ENCODE measurements at places on chromosomes 7 and 10.

DNA sequence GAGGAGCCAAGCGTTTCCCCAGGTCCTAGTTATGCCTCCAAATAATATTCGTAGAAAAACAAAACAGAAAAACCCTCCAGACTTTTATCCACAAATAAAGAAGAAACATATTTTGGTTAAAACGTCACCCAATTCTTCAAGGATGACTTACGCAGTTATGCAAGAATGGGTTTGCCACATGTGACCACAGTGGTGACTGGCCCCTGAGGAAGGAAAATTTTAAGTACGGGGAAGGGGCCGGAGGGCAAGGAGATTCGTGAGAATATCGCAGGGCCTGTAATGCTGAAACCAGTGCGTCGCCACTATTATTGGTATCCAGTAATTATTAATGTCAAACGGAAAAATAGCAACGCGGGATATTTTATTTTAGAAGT, 537 bp upstream of the MRPS24 start:
- no peak for DNase-seq

DNA sequence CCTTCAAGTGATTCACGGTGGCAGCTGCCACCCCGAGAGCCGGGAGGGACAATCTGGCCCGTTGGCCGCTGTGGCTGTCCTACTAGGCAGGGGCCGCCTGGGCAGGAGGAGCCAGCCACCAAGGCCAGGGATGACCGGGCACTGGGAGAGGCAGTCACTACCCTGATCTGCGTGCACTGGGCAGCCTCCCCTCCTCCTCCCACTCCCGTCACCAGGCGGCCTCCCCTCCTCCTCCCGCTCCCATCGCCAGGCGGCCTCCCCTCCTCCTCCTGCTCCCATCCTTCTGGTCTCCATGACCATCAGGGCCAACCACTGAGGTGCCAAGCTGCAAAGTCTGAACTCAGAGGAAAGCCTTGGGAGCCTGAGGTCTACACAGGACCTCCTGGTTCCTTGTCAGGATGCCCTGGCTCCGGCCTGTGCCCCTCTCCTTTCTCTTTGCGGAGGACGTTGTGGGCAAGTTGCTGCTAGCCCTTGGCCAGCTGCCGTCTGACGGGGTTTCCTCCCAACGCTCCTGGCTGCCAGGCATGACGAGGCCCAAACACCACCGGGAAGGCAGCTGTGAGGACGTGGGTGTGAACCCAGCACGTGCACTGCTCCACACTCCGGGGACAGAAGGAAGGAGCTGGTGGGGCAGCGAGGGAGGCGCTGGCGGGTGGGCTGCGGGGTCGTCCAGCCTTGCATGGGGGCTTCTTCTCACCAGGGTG, 131.1 kb downstream of the WDR37 start:
- no peak for DNase-seq

- DNase-seq, result no peak
Measured at GRCh38 chr7:2359610-2360009, 5.0 kb downstream of the EIF3B start.

DNA sequence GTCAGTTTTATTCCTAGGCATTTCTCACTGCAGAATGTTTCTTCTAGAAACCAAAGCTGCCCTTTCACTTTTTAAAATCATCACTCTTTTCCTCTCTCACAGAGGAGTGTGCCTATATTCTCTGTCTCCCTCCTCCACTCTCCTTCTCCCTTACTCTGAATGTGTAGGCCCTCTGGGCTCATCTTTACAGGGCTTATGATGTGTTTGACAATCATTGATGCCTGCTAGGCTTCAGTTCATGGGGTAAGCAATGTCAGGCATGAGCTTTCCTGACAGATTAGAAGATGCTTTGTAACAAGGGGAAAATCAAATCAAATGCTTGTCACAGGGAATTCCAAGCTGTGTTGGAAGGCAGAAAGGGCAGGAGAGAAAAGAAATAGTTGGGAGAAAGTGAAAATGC, 742.9 kb downstream of the SORCS3 start:
- no peak for DNase-seq

DNA sequence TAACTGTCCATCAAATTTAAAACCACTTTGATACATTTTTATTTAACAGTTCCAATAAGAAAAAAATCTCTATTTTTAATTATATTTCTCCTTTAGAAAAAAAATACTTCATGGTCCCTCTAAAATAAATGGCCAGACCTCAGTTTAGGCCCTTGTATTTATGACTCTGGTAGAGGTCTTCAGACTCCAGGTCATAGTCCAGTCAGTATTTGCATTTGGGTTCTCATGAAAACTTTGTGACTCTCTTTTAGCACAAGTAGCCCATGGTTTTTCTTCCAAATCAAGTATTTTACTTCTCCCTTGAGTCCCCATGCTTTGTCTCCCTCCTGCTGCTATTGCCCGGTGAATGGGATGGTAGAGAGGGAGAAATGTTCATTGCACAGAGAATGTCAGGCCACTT, 5.5 kb upstream of the SEMA4G start:
- DNase-seq, result no peak

DNA sequence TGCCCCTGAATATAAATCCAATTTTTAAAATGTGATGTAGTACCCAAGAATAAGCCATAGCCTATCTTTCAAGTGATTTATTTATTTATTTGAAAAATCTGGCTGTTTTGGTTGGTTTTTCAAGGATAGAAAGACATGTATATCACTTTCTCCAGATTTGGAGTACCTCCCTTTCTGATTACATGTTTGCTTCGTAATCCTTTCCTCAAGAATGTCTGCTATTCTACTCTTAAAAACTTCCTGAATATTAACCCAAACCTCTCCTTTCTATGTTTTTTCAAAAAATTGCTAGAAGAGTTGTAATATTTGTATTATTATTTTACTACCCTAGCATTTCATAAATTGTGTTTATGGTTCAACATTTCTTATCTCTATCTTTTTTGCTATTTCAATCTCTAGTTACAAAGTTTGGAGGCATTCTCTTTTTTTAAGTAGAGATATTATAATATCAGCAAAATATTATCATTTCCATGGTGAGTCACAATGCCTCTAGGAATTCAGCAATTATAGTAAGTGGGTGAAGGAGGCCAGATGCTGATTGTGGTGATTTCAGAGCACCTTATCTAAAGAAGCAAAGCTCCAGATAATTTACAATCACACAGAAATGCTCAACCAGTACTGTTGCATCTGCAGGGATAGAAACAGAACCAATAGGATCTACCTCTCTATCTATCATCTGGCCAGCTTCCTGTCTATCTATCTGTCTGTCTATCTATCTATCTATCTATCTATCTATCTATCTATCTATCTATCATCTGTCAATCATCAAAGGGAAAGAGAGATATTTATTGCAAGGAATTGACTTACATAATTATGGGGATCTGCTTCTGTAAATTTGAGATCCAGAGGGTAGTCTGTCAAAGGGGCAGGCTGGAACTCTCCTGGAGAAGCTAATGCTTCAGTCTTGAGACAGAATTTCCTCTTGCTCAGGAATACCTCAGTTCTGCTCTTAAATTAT, 412.5 kb upstream of the SEMA3C start:
- no peak for DNase-seq

GRCh38 chr7:71636329-71636728, 504.4 kb downstream of the GALNT17 start:
- no peak for DNase-seq

DNA sequence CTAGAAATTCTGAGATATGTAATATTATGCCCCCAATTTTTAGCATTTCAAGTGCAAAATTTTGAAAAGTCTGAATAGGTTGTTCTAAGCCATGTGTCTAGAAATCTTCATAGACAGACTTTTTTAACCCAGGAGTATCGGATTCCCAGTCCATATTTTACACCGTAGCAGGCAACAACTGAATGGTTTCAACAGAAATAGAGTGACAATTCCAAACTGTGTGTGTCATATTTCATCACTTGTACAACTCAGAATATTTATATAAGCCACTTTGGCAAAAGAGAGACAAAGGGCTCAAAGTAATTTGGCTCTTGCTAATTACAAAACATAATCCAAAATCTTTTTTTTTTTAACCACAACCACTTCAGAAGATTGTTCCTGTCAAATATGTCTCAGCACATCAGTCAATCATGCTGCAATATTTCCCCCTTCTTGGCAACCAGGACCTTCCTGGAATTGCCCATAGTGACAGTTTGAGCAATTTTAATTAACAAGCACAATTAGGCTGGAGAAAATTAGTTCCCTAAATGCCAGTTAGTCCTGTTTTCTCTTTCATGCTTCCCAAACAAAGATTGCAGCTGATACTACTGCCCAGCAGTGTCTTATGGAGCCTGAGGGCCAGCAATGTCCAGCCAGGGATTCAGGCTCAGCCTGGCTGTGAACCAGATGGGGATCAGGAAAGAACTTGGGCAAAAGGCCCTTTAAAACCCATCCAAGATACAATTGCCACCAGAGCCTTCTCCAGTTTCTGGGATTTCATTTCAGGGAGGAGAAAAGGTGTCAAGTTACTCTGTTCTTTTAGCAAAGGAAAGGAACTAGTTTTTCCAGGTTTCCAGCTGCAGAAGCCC, 533.3 kb upstream of the GHITM start:
- DNase-seq, result no peak

- no peak for DNase-seq
Measured at GRCh38 chr7:149369497-149369896, 91.4 kb downstream of the ZNF777 start.

DNA sequence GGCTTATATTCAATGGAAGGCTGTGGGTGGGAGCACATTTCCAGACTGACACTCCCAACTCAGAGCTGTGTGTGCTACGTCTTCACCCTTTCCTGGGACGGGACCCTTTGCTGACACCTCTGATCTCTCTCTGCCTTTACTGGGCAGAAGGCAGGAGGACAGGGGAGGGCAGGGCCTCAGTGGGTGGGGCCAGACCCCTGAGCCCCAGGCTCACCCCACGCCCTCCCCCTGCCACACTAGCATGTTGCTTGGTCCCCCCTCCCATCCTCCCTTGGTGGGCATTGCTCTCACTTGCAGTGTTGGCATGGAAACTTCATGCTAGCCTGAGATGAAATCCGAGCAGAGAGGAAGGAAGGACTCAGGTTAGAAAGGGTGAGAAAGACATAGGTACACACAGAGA, 18.4 kb downstream of the TMEM273 start:
- no peak for DNase-seq

DNA sequence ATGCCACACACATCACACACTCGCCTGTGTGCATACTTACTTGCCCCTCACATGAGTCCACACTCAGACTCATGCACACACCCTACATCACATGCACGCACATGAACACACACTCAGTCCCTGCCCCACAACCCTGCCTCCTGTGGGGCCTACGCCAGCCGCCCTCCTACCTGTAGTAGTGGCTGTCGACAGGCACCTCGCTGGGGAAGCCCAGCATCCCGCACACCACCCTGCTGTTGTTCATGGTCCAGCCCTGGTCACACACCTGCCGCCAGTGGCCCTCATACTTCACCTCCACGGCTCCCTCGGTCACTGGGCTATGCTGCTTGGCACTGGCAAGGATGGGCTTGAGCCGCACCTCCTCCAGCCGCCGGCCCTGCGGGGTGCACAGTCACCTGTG, 7.2 kb downstream of the LOXL4 start:
- DNase-seq, result no peak

DNA sequence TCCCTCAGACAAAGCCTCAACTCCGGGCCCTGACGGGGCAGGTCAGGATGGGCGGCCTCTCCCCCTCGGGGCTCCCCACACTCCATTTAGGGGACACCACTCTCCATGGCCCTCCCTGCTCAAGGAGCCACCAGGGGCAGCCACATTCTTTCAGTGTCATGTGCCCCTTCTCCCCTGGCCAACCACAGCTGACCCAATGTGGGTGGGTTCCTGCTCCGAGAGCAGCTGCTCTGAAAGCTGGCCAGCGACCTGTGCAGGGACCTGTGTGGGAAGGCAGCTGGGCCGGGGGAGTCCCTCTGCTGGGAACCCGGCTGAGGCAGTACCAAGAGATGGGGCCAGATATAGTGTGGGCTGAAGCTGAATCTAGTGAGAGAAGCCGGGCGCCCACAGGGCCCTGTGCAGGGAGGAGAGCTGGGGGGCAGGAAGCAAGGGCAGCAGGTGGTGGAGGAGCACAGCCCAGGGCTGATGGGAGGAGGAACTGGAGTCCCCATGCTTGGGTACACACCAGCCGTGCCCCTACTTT, 40.6 kb upstream of the NPFFR1 start:
- DNase-seq, result peak; percentile 9

GRCh38 chr10:17026686-17027485, 102.7 kb downstream of the CUBN start:
- DNase-seq, result peak; percentile 46

DNA sequence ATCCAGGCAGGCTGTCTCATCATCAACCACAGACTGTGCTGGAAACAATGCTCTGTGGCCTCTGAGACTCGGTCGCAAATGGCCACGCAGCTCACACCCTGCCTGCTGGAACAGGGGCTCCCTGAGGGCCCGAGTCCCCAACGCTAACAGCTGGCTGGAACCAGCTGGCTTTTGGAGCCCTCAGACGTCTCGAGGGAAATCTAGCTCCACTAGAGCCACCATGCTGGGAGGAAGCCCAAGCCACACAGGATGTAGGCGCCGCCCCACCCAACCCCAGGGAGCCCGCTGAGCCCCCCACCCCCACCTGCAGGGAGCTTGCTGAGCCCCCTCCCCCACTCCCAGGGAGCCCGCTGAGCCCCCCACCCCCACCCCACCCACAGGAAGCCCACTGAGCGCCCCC, 21.4 kb upstream of the PDGFA start:
- DNase-seq, result no peak

DNA sequence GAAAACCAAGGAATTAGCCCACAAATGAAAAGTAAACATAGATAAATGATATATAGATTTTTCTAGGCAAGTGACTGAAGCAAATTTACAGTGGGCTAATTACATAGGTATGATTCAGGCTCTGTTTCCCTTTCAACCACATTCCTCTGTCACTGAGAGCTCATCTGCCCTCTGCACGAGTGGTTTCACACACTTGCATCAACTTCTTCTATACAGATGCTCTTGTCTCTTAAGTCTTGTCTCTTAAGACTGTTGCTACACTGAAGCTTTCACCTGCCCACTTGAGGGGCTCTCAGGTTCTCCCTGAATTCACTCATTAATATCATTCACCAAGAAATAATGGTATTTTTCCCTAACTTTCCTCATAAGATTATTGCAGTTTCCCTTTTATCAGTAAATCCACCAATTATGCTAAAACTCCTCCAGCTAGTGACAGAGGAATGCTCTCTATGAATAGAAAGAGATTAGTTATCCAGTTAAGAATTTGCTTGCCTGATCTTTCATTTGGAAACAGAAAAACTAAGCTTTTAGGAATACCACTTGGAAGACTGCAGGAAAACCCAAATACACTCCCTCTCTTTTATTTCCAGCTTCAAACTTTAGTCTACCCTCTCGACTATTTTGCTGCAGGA, 95.7 kb downstream of the ELAPOR2 start:
- DNase-seq, result no peak

All from activated gamma-delta T cell treated with anti-CD3 and anti-CD28 coated beads, Interleukin-2, amount 50 U/mL, for 16 hours (primary cell).